WTC11 (cell line): ENCODE measurements at places on chromosomes 2 and 18. TPM values are rescaled to one million over a fixed set of nuclear protein-coding genes. Genes with fewer than 3 reads are reported as not detected.

DNA sequence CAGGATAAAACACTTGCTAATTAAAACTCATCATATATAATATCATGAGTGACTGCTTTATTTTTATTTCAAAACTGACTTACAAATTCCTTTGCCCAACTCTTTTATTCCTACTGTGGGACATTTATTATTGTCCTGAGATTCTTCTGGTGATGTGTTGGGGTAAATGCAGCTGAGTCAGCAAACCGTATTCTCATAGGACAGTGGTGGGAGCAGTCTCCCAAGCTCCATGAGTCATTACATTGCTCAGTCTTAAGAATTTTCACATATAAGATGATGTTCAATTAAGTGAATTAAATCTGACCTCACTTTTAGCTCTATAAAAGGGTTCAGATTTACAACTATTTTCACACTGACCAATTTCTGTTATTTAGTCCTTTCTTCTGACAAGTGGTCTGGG is 1530.7 kb downstream of the LRP1B start:
- no peaks in the 10 kb centered on the region for H3K36me3 ChIP-seq
- H3K4me3 ChIP-seq: no peak overlapping the region
- no peaks in the 10 kb centered on the region for H3K27me3 ChIP-seq
- H3K4me1 ChIP-seq: no peaks in the 10 kb centered on the region
- DNase-seq: no peak
- no peak overlapping the region for H3K27ac ChIP-seq

GRCh38 chr18:12765126-12765525 is 62.3 kb downstream of the PSMG2 start:
- no peak overlapping the region for H3K27ac ChIP-seq
- no peak overlapping the region for H3K4me3 ChIP-seq

DNA sequence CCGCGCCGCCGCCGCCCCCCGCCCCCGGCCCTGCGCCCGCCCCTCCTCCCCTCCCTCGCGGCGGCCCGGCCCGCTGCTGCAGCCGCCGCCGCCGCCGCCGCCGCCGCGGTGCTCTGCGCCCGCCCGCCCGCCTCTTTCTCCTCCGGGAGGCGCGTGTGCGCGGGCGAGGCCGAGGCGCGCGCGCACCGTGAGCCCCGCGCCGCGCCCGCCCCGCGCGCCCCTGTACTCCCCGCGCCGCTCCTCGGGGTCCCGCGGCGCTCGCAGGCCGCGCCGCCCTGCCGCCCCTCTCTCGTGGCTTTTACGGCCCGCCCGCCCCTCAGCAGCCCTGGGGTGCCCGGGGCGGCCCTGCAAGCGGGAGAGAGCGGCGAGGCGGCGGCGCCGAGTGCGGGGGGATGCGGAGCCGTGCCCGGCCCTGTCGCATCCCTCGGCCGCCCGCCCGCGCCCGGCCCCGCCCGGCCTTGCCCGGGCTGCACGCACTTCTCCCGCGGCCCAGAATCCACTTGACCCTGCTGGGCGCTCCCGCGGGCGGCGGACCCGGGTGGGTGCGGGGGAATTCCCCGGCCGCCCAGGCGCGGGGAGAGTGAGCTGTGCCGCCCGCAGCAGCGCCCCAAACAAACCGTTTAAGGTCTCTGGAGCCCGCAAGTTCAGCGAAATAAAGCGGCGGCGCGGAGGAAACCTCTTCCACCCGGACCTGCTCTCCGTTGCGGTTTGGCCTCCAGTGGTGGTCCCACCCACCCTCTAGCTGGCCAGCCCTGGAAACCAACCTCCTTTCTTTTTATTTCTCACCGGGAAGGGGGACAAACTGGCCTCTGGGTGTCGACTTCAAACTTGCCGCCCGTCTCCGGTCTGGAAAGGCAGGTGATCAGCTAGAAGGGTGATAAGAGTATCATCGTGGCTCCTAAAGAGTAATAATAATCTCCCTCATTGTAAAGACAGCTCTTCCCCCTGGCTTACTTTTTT is 37.4 kb downstream of the AFF3 start:
- DNase-seq: peak; percentile 35
- no peaks in the 10 kb centered on the region for H3K36me3 ChIP-seq
- H3K27me3 ChIP-seq: peaks cover 71% of the 10 kb centered on the region
- H3K4me1 ChIP-seq: peaks cover 22% of the 10 kb centered on the region
- peak overlapping the region; percentile 78 for H3K4me3 ChIP-seq

- peaks cover 23% of the 10 kb centered on the region for H3K27me3 ChIP-seq
- H3K4me1 ChIP-seq: peaks cover 9% of the 10 kb centered on the region
- peak; percentile 15 for DNase-seq
Measured at GRCh38 chr2:156399224-156399949, 36.8 kb upstream of the GPD2 start.

DNA sequence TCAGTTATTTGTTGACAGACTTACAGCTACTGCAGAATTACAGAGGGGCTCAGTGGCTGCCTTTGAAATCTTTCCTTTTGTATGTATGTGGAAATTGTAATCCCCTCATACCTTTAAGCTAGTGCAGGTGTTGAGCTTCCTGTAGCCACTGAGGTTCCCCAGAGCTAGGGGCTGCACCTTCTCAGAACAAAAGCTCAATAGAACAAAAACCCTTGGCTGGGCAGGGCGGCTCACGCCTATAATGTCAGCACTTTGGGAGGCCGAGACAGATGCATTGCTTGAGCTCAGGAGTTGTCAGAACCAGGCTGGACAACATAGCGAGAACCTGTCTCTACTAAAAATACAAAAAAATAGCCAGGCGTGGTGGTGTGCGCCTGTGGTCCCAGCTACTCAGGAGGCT is 41.3 kb upstream of the CHMP1B start:
- DNase-seq: no peak
- H3K36me3 ChIP-seq: no peaks in the 10 kb centered on the region
- no peak overlapping the region for H3K4me3 ChIP-seq
- peak overlapping the region; percentile 93 for H3K27ac ChIP-seq
- H3K4me1 ChIP-seq: peaks cover 63% of the 10 kb centered on the region

DNA sequence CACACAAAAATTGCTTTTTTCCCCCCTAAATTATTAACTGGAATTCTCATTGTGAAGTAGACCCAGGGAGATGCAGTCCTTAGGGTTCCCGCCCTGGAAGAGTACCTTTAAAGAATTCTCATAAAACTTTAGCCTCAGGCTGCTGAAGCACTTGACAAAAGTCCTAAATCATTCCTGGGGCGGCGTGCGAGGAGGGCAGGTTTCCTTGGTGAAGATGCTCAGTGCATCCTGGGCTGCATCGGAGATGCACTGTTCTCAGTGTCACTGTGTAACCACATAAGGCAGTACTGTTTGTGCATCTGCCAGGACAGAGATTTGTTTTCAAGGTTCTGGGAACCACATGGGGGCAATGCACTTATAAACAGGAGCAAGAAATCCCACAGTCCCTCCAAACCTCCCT is 62.6 kb downstream of the ZNF236 start:
- H3K4me3 ChIP-seq: no peak overlapping the region
- H3K4me1 ChIP-seq: no peaks in the 10 kb centered on the region
- no peak overlapping the region for H3K27ac ChIP-seq
- DNase-seq: no peak

- DNase-seq: no peak
- no peak overlapping the region for H3K27ac ChIP-seq
- H3K4me3 ChIP-seq: no peak overlapping the region
- no peaks in the 10 kb centered on the region; the same call in 1 of the 2 replicates for H3K4me1 ChIP-seq
Measured at GRCh38 chr2:24981411-24982136, 9.8 kb upstream of the DNAJC27 start.

GRCh38 chr2:65129826-65130663 is at the start of gene RAB1A:
Gene RAB1A, minus strand, starts transcription at chr2:65130106. Its CDS starts 191 bp downstream, at chr2:65129915.
- H3K36me3 ChIP-seq: peaks cover 2% of the 10 kb centered on the region; the same call in 1 of the 2 replicates
- peak within 1 kb of the TSS; percentile 99 for H3K27ac ChIP-seq
- peak within 1 kb of the TSS; percentile 100 for H3K4me3 ChIP-seq

GRCh38 chr2:120294008-120294340 is 41.3 kb downstream of the RALB start:
- no peak for DNase-seq
- no peaks in the 10 kb centered on the region for H3K27me3 ChIP-seq
- no peak overlapping the region for H3K4me3 ChIP-seq
- H3K27ac ChIP-seq: no peak overlapping the region

GRCh38 chr2:215680605-215681598 is 245.0 kb upstream of the FN1 start:
- no peak overlapping the region for H3K27ac ChIP-seq
- DNase-seq: no peak
- H3K4me3 ChIP-seq: no peak overlapping the region
- no peaks in the 10 kb centered on the region for H3K4me1 ChIP-seq
- peaks cover 7% of the 10 kb centered on the region; the same call in 1 of the 2 replicates for H3K36me3 ChIP-seq
- no peaks in the 10 kb centered on the region for H3K27me3 ChIP-seq

GRCh38 chr2:70042246-70042645 is 45.0 kb upstream of the PCBP1 start:
- no peaks in the 10 kb centered on the region for H3K27me3 ChIP-seq
- no peak for DNase-seq
- no peak overlapping the region for H3K27ac ChIP-seq

DNA sequence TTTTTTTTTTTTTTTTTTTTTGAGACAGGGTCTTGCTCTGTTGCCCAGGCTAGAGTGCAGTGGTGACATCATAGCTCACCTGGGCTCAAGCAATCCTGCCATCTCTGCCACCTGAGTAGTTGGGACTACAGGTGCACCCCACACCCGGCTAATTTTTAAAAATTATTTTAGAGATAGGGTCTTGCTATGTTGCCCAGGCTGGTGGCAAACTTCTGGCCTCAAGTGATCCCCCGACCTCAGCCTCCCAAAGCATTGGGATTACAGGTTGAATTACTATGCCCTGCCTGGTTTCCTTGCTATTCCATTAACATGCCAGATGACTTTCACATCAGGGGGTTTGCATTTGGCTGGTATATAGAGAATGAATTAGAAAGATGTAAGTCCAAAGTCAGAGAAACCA is 253.2 kb downstream of the CAMKMT start:
- H3K4me3 ChIP-seq: no peak overlapping the region
- H3K36me3 ChIP-seq: peaks cover 6% of the 10 kb centered on the region
- H3K27me3 ChIP-seq: no peaks in the 10 kb centered on the region
- no peak for DNase-seq

DNA sequence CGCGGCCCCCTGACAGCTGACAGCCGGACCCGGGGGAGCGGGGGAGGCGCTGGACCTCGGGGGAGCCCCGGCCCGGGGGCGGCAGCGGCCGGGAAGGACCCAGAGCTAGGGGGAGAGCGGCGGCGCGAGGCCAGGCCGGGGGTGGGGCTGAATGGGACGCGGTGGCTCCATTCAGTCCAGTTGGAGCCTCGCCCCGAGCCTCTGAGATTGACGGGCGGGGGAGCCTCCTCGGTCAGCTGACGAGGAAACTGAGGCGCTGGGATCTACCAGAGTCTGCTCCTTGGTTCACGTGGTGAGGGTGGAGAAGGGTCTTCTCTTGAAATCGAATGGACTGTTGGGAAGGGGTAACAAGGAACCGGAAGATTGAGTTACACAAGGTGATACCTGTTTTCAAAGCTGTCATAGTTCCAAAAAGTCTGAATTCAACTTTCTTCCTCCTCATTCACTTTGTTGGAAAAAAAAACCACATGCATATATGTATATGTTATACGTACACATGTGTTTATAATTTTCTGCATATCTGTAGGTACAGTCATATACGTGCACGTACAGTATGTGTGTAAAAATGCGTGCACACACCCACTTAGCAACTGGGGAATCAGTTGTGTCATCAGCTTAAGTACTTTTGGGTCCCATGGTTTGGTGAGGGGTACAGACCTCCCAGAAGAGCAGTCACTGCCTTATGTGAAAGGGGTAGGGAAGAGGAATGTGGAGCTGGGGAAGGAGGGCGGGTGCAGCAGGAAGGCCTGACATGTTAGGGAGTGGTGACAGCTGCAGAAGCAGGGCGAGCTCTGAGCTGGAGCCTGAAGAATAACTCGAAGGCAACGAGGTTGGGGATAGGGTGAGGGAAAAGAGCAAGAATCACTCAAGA is 628 bp downstream of the PPP1R7 start:
- H3K36me3 ChIP-seq: no peaks in the 10 kb centered on the region
- H3K4me3 ChIP-seq: peak overlapping the region; percentile 93
- DNase-seq: no peak
- no peaks in the 10 kb centered on the region for H3K27me3 ChIP-seq

DNA sequence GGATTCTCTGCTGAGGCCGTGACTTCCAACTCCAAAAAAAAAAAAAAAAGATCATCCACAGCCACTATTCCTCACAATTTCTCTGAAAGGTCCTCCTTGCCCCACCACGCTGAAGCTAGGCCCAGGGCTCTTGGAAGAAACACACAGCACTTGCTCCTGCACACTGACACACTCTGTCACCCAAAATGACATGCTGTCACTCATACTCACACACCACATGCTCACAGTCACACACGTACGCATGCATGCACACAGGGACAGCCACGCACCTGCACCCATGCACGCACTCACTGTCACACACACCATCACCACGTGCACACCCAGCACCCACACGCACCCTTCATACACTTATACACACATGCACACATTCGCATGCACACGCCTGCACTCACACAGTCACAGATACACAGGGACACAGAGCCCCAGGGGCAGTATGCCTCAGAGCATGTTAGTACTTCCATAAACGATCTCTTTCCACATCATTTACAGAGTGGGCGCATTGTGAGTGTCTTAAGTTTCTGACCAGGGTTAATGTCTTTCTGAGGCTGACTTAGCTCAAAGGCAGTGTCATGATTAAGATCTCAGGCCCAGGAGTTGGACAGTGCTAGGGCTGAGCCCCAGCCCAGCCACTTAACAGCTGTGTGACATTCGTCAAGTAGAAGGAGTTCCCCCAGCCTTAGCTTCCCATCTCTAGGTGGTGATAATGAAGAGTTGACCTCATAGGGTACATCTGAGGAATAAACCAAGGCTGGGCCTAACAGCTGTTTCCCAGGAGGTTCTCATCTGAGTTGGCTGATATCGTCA is 93.4 kb downstream of the GLI2 start:
- peak overlapping the region; percentile 17 for H3K27ac ChIP-seq
- H3K27me3 ChIP-seq: no peaks in the 10 kb centered on the region
- no peak for DNase-seq

- no peak for DNase-seq
- peaks cover 3% of the 10 kb centered on the region; the same call in 1 of the 2 replicates for H3K4me1 ChIP-seq
- no peak overlapping the region for H3K4me3 ChIP-seq
- H3K36me3 ChIP-seq: no peaks in the 10 kb centered on the region
Measured at GRCh38 chr2:18238209-18238608, 322.2 kb downstream of the RDH14 start.

GRCh38 chr18:71374294-71375000 is 1085.6 kb downstream of the SOCS6 start:
- peaks cover 68% of the 10 kb centered on the region for H3K36me3 ChIP-seq
- H3K4me3 ChIP-seq: no peak overlapping the region
- no peak overlapping the region for H3K27ac ChIP-seq
- H3K4me1 ChIP-seq: no peaks in the 10 kb centered on the region
- H3K27me3 ChIP-seq: peaks cover 8% of the 10 kb centered on the region

The B3GNT7 gene
- total RNA-seq: 151 to 197 TPM (median 194 TPM) in 3 replicates

The TTN gene
- 4.5 to 6.3 TPM (median 4.7 TPM) in 3 replicates for total RNA-seq

The PSD4 gene
- total RNA-seq: 1.5 to 2.7 TPM (median 2.3 TPM) in 3 replicates

The RGPD4 gene
- 0.04 to 0.05 TPM in 2 of 3 replicates, not detected in the other for total RNA-seq

The CTNNA2 gene
- total RNA-seq: 3.8 to 6.7 TPM (median 5.7 TPM) in 3 replicates

The DYNAP gene
- 0.46 to 0.94 TPM (median 0.50 TPM) in 3 replicates for total RNA-seq

The STAT1 gene
- total RNA-seq: 36.1 to 41.3 TPM (median 39.5 TPM) in 3 replicates

The SLC5A7 gene
- 0.05 TPM in 1 of 3 replicates, not detected in the others for total RNA-seq

The EMILIN1 gene
- total RNA-seq: 3.0 to 4.0 TPM (median 3.5 TPM) in 3 replicates
